HT1080 (cell line): ENCODE measurements at places on chromosomes 4 and X. TPM values are rescaled to one million over a fixed set of nuclear protein-coding genes. Genes with fewer than 3 reads are reported as not detected.

Gene SPANXB1
- 0.55 and 1.4 TPM in 2 replicates for total RNA-seq

Gene DMP1
- total RNA-seq, result not detected in 2 replicates

Gene CORIN
- 0.51 and 0.73 TPM in 2 replicates for total RNA-seq

Gene ARX
- 0.03 and 0.27 TPM in 2 replicates for total RNA-seq

Gene PHOX2B
- total RNA-seq, result not detected in 2 replicates

- peak; percentile 9 for DNase-seq
Observed at GRCh38 chr4:42927946-42928345, 35.4 kb downstream of the GRXCR1 start.

DNA sequence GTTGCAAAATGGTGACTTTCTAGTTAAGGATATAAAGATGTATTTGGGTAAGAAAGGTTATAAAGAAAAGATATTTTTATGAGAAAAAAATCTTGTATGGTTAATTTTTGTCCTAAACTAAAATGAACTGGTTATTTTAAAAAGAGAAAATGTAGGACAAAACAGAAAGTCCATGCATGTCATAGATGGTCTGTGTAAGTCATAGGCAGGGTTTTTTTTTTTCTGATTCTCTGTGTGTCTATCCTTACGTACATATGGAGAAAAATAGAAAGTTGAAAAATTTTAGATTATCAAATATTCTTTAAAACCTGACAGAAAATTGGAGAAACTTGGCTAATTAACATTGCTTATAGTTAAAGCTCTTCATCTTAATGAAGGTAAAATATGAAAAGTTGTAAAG is 493.4 kb downstream of the IQCM start:
- DNase-seq, result no peak

GRCh38 chr4:84644087-84644486 is 61.2 kb downstream of the CDS1 start:
- no peak for DNase-seq

- no peak for DNase-seq
Observed at GRCh38 chrX:9542761-9543111, 77.9 kb downstream of the TBL1X start.

Gene ACTRT1
- not detected in 2 replicates for total RNA-seq

DNA sequence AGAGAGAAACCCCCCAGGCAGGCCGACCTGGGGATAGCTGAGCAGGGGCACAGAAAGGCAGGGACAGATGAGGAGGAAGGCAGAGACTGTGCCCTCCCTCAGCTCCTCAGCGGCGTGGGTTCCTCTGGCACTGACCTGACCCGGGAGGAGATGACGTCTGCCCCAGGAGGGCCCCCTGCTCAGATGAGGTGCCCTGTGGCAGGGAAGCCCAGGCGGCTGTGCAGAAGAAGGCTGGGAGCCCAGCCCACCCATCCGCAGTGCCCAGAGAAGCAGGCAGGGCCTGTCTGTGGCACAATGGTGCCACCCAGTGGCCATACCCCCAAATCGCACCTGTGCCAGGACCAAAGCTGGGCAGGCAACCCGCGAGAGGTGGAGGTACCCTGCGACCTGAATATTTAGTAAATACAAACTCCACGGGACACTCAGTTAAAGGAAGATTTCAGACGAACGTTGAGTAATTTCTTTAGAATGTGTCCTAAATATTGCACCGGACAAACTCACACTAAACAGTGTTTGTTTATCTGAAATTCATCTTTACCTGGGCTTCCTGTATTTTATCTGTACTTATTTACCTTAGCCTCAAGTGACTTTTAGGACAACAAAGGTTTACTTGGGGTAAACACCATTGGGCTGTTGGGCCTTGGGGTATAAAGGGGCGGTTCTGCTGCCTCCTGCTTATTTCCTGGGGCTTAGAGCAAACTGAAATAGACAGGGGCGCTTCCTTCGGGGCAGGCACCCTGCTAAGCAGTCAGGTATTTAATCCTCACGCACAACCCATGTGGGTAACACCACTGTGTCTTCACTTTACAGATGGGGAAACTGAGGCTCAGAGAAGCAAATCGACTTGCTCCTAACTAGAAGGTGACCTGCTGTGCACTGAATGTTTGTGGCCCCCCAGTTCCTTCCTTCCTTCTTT is 46.5 kb upstream of the HMX1 start:
- peak; percentile 47 for DNase-seq

GRCh38 chr4:177047070-177047850 is 254.5 kb upstream of the VEGFC start:
- DNase-seq, result peak; percentile 72

DNA sequence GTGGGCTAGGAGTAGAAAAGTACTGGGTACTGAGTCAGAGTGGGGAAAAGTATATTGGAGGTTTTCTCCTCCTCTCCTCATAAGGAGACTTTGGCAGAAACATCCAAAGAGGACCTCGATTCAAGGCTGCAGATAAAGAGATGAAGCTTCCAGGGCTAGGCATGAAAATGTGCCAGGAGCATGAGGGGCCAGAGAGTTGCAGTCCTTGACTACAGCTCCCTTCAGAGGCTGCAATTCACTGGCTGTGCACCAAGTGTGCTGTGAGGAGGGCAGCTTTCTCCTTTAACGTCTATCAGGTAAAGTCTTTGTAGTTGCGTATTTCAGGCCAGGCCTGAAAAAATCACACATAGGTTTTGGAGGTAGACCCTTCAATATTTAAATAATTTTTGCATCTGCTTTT is 174.9 kb upstream of the VEGFC start:
- no peak for DNase-seq

Gene NDP
- not detected in 2 replicates for total RNA-seq

DNA sequence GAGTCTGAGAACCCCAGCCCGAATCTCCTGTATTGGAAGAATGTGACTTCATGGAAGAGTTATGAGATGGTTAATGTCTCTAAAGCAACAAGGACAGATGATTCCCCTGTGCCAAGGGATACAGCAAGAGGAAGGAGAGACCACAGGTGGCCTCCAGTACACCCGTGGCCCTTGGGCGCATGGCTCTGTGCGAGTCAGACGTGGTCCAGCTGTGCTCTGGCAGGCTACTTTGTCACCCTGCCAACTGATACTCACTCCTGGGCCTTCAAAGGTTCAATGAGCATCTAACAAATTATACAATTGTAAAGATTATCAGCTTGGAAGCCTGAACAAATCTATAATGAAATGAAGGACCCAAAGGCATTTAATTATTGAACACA is 71.7 kb downstream of the NYX start:
- peak; percentile 36 for DNase-seq

GRCh38 chr4:168907119-168907698 is 102.8 kb downstream of the CBR4 start:
- DNase-seq, result no peak

DNA sequence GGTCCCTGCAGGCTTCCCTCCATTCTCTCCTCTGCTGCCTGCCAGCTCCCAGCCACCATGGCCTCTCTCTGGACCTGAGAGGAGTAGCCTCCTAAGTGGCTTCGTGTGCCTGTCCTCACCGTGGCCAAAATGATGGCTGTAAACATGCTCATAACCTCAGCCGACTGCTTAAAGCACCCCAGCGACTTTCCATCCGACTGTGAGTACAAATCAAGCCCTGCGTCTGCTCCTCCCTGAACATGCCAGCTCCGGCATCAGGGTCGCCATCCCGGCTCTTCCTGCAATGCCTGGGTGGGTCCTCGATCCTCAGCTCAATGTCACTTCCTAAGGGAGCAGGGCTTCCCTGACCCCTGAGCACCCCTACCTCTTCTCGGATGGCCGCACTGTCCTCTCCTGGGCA is 3.3 kb upstream of the SORCS2 start:
- no peak for DNase-seq

DNA sequence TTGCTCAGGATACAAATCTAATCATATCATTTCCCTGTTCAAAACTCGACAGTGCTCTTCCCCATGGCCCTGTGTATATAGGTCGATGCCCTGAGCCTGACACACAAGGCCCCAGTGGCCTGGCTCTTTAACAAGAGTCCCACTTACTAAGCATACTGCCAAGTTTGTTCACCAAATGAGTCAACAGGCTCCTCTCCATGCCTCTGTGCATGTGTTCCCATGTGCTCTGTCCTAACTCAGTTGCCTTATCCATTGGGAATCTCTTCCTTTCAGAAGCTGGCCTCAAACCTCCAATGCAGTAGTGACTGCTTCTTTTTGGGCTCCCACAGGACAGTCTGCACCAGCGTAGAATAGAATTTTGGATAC is 18.9 kb upstream of the CXCR3 start:
- peak; percentile 17 for DNase-seq

Gene PRRG3
- 0.37 TPM in 1 of 2 replicates, not detected in the other for total RNA-seq

GRCh38 chrX:120463241-120463640 is 5.9 kb downstream of the LAMP2 start:
- DNase-seq, result no peak

Gene COX18
- total RNA-seq, result 28.5 and 34.5 TPM in 2 replicates

DNA sequence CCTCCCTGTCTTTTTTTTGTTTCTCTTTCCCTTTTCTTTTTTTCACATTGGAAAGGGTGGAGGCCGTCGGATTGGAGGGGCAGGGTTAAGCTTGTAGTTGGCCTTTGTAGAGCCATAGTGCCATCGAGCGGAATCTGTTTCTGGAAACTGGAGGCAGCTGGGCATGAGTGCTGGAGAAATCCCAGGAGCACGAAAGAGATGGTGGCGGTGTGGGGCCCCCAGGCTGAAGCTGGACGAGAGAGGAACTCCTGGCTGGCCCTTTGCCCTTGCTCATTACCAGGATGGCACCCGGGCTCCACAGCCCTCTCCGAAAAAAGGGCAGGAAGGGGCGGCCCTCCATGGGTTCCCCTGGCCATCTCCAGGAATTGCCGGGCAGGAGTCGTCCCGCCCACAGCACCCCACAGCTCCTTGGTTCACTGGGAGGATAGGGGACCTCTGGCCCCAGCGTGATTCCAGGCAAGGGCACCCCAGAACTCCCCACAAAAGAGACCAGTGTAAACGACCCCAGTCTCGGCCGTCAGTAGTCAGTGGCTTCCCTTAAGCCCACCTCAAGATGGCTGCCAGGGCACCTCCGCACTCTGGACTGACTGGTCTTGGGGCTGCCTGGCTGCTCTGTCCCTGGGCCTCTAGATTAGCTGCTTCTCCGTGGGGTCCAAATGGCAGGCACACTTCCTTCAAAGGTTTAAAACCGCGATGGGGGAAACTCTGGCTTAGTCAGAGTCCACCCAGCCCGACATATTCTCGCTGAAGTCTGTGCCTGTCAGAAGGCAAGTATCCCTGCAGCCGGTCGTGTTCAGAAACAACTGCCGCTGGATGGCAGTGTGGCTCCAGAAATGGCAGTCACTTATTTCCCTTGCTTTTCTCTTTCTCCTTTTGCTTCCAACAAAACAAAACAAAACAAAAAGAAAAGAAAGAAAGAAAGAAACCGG is 74.1 kb downstream of the NBDY start:
- DNase-seq, result no peak

Gene MAGEB10
- not detected in 2 replicates for total RNA-seq

GRCh38 chr4:179017581-179017980 is 1575.3 kb upstream of the AGA start:
- no peak for DNase-seq
